ENCODE measurements at places on chromosomes 6 and 20.

DNA sequence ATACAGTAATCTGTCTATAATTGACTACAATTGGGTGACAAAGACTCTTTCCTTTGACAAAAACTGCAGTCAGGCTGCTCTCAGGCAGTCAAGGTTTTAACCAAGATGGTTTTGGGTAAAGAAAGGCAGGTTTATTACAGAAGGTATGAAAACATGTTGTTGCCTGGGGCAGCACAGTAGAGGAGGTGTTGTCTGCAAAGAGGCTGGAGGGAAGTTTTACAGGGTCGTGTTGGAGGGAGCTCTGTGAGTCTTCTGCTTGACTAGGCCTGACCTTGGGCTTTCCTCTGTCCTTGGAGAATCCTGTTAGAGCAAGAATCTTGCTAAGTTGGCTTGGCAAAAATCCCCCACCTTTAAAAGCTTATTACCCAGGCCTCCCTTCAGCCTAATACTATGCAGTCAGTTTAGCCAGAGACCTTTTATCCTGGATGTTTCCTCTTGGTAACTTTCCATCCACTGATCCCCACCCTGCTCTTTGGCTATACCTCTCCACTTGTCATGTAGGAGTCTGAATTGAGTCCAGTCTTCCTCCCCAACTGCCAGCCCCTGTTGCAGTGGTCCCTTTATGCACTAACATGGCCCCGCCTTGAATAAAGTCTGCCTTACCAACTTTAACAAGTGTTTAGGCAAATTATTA, 143.0 kb upstream of the SLC22A16 start:
- no peak for DNase-seq

- no peak for DNase-seq
Observed at GRCh38 chr6:105781248-105781647, 304.9 kb upstream of the PRDM1 start.

- no peak for DNase-seq
Observed at GRCh38 chr6:148291876-148292275, 50.8 kb upstream of the SASH1 start.

DNA sequence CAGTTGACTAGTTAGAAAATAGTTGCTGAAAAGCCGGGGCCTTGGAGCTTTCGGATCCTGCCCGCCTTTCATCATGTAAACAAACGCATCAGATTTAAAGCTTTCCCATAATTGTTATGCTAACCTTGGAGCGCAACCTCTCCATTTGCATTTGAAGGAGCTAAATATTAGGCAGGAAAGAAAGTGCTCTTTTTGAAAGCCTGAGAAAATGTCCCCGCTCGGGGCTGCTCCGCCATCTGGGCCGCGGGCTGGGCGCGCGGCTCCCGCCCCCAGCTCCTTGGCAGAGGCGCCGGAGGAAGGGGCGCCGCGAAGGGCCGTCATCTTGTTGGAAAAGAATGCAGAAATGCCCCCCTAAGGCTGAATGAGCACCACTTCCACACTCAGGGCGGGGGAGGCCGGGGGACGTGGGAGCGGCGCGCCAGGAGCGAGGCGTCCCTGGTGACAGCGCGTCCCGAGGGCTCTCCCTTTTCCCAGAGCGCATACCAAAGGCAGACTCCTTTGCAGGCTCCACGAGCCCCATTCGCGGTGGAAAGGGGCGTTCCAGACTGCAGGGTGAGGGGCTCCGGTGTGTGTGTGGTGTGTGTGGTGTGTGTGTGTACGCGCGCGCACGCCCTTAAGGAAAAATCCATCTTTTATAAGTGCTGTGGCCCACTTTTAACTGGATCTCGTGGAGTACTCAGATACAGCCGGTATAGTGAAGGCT, 145.6 kb upstream of the ID4 start:
- DNase-seq, result no peak

- peak; percentile 58 for DNase-seq
Observed at GRCh38 chr6:84777888-84778287, 13.5 kb upstream of the TBX18 start.

- no peak for DNase-seq
Observed at GRCh38 chr6:154347981-154348380, 8.6 kb downstream of the IPCEF1 start.

- DNase-seq, result no peak
Observed at GRCh38 chr20:50023116-50023805, 40.5 kb downstream of the SNAI1 start.

DNA sequence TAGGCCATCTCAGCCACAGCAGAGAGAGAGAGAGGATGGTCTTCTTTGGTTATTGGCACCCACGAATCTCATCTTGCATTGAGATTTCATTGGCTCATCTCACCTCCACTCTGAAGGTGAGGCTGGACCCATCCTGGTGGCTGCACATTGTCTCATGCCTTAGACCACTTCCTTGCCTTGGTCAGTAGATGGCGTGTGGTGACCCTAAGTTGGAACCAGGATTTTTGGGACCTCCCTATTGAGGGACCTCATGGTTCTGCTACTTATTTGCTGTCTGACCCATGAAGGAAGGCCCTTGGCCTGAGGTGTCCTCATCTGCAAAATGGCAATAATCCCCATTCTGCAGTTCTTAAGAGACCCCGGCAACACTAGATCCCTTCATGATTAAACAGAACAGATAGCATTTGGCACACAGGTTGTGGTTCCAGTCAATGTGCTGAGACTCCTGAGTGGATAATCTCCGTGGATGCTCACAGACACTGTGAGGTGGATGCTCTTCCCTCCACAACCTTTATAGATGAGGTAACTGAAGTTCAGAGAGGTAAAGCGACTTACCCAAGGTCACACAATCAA, 21.5 kb upstream of the AAR2 start:
- DNase-seq, result peak; percentile 74

DNA sequence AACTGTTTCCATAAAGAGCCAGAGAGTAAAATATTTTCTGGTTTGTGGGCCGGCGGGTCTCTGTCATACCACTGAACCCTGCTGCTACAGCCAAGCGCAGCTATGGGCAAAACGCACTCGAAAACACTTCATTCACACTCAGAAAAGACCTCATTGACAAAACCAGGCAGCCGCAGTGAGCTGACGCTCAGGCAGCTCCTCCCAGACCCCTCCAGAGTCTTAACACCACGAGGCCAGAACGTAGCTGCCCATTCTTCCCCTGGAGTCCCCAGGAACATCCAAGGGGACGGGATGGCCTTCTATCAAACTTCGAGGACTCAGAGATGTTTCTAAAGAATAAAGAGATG, 35.6 kb upstream of the ZBP1 start:
- DNase-seq, result no peak

GRCh38 chr20:49319208-49319809, 41.5 kb upstream of the ZNFX1 start:
- DNase-seq, result no peak

DNA sequence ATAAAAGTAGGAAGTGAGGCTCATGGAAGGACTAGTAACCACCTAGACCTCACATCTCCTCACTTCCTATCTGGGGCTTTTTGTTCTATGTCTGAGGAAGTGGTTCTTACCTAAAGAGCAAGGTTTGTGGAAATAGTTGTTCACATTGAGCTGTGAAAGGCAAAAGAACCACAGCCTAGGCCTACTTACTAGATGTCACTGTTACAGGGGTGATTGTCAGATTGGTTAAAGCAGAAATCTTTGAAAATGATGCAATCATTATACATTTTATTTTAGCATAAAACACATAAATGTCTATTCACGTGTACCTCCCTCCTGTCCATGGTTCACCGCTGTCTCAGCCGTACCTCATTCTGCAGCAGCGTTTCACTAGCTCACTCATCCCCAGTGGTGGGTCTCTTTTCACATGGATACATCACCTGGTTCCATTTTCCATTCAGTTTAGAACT, 268.8 kb downstream of the TMEM242 start:
- no peak for DNase-seq

GRCh38 chr20:54026295-54027064, 43.9 kb downstream of the BCAS1 start:
- DNase-seq, result no peak

- no peak for DNase-seq
Observed at GRCh38 chr6:116568821-116569755, 2.2 kb upstream of the RWDD1 start.

DNA sequence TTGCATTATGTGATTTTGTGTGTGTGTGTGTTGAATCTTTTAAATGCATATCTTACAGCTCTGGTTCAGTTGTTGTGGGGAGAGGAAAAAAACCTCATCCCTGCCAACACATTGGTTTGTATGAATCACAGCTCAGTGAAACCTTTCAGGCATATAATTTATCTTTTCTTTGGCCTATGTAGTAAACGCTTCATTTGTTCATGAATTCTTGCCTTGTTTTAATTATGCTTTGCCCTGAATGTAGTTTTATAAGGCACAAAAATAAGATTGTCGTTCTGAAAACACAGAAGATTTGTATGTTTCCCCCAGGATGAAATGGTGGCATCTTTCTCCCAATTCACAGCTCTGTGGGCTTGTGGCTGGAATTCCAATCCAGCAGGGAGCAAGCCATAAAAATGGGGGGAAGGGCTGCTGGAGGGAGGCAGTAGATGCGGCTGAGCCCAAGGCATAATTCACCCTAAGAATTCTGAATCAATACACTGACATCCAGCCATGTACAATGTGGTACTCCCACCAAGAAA, 45.1 kb downstream of the BCAS1 start:
- peak; percentile 13 for DNase-seq

DNA sequence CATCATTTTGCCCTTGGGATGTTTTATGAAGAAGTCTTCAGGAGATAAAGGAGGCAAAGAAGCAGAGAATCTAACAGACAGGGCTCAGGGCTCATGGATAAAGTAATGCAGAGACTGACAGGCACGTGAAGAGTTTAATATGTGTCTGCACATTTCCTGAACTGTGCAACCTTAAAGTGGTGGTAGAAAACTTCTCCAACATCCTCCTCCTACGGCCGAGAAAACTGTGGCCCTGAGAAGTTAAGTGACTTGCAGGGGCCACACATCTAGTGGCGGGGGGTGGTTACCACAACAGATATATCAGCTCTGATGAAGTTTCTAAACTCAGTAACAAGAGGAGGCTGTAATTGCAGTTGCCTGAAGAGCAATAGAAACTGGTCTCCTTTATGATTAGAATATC, 61.0 kb downstream of the SOBP start:
- no peak for DNase-seq

DNA sequence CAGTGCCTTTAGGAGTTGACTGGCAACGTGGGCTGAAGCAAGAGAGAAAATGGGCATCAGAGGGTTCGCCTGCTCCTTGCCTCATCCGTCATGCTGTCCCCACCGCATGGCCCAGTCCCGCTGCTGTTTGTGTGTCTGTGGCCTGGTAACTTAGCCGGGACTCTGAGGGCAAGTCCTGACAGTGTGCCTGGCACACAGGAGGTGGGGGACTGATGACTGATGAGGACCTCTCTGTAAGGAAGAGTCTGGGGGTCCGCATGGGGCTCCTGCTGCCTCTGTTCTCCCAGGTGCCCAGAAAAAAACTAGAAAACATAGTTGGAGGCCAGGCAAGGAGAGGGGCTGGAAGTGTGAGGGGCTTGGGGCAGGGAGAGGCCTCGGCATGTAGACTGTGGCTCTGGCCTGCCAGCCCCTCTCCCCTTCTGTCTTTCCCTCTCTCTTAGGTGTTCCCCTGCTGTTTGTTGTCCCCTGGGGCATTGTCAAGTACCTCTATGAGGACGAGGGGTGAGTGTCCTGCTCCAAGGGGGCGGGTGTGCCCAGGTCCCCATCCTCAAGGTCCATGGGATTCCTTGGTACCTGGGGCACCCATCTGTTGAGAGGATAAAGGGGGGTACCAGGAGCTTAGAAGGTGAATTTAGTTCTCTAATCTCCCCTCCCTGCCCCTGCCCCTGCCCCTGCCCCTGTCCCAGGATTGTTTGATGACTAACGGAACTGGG, 29.5 kb downstream of the GLP1R start:
- DNase-seq, result no peak

- no peak for DNase-seq
Observed at GRCh38 chr6:10720265-10720959, 2.5 kb upstream of the TMEM14C start.

DNA sequence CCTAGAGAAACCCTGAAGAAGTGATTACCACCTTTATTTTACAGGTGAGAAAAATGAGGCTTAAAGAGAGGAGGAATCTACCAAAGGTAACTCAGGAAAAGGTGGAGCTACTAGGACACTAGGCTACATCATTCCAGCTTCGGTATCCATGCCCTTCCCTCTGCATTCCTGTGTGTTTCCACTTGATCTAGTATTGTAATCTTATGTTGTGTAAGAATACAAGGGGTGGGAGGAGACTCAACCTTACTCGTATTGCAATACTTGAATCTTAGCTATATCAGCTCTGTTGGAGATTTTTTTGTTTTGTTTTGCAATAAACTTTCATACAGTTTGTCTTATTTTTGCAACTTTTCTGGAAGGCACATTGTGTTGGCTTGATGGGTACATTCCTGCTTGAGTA, 742.4 kb downstream of the PTPRT start:
- no peak for DNase-seq

Data from SK-MEL-5 (cell line).